Activated T-cell treated with anti-CD3 and anti-CD28 coated beads, Interleukin-2, amount 50 U/mL, for 72 hours (primary cell): ENCODE measurements at places on chromosomes 5 and 9.

- no peak for DNase-seq
Measured at GRCh38 chr5:79712741-79713140, 23.1 kb downstream of the CMYA5 start.

- peak; percentile 55 for DNase-seq
Measured at GRCh38 chr5:91225848-91226686, 157.1 kb downstream of the ARRDC3 start.

- no peak for DNase-seq
Measured at GRCh38 chr9:129803676-129804060, 684 bp downstream of the TOR1B start.

GRCh38 chr9:78821126-78821822 lies 524.3 kb downstream of the PSAT1 start:
- DNase-seq, result no peak
